Amniotic epithelial cell (primary cell): ENCODE measurements at places on chromosomes 2 and 18.

DNA sequence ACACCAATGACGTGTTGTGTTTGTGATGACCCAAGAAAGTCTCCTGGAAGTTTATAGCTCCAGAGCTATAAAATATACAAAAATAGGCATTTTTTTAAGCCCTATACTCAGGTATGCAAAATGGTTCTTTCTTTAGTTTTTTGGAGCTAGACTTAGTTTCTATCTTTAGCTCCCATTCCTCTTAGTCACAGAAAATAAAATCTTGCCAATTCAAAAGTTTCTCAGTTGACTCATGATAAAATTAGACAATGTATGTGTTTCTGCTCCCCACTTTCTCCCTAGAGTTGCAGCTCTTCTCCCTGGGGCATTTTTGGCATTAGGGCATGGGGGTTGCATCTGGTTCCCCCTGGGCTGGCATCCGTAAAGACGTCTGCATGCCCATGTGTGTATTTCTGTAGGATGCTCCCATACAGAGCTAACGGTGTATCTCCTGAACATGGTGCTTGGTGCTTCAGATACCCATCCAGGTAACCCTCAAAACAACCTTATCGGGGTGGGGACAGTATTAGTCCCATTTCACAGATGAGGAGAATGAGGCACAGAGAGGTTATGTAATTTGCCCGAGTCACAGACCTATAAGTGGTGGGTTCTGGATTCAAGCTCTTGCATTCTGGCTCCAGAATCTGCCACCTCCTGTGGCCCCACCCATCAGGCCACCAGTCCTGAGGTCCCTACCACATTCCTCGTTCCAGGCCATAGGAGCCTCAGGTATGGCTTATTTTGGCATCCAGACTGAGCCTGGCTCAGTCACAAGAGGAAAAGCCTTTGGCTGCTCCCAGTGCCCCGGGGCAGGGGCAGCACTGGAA is 43.1 kb upstream of the ASAP2 start:
- DNase-seq: no peak

DNA sequence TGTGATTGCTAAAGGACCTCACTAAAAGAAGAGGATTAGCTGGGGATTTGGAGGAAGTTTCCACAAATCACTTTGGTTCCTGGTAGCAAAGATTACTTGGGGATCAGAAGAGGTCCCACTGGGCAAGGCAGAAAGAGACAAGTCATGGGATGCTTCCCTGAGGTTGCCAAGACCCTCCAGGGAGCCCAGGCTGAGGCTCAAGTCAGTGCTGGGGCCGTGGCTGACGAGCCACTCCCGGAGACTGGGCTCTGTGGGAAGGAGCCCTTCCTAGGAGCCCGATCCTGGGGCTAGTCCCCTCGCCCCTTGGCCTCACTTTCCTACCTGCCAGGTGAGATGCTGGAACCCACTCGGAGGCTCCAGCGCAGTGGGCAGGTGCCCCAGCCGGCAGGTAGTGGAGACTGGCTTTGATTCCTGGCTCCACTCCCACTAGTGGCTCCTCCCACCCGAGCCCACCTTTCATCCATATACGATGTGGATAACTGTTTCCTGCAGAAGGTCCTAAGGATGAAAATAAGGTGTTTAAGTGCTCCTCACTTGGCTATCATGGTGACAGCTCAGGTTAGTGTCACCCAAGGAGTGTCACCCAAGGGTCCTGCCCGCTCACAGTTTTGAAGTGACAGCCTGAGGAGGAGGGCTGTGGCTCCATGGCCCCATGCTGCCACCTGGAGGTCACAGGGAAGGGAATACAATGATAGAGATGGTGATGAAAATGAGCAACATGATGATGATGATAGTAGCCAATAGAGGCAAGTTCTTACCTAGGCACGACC is 100.5 kb downstream of the CAPN13 start:
- DNase-seq: peak; percentile 30

DNA sequence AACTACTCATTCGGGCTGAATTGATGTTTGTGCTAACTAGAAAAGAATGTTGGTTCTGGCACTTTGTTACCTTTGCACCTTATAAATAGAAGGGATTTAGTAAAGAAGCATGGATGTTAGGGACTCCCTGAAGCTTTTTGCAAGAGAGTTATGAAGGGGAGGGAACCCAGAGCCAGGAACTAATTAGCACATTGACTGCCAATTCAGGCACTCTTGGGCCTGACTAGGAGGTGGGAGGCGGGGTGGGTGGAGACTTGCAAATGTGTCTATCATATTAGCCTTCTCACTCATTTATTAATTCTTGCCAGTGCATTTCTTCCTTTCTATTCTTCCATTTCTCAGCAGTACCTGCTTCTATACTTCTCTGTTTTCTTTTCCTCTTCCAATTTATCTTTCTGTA is 1022.4 kb downstream of the TMEM182 start:
- no peak for DNase-seq

GRCh38 chr2:142954493-142954892 is 77.0 kb downstream of the KYNU start:
- peak; percentile 82 for DNase-seq

GRCh38 chr2:86704459-86704971 is 15.6 kb upstream of the RMND5A start:
- peak; percentile 75 for DNase-seq

GRCh38 chr2:136325844-136326331 is 207.9 kb upstream of the CXCR4 start:
- DNase-seq: no peak

DNA sequence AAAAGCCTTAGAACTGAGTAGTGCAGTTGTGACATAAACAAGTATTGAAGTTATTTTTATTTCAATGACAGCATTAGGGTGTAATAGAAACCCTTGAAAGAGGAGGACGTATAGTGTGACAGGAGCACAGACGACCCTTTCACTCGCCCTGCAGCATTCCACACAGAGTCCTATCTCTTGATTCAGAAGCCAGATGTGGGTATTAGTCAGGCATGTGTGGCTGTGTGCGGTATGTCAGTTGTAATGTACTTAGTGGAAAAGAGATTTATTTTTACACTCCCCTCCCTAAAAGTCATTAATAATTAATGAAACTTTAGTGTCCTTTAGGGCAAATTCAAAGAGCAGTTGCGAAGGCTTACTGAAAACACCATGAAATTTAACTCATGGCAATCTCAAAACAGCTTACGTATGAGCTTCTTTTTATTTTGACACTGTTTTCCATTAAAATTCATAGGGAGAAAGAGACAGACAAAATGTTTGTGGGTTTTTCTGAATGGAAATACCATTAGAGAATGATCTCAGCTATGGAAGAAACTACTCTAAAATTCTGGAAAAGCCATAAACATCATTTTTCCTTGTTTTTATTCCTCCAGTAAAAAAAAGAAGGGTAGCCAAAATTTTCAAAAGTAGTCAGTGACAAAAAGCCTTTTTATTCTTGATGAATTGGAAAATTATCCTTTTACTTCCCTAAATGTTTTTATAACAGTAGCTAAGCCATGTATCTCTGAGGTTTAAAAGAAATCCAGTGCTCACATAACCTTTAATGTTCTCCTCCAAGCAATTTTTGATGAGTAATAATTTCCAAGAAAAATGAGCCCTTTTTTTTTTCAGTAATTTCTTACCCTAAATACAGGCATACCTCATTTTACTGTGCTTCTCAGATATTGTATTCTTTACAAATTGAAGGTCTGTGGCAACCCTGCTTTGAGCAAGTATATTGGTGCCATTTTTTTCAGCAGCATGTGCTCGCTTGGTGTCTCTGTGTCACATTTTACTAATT is 84.0 kb upstream of the DSEL start:
- DNase-seq: peak; percentile 75

- DNase-seq: no peak
Measured at GRCh38 chr2:96856776-96857666, 795 bp downstream of the ANKRD39 start.

- DNase-seq: no peak
Measured at GRCh38 chr2:238339814-238340213, 19.5 kb downstream of the TRAF3IP1 start.

GRCh38 chr18:49849331-49850217 is 36.2 kb upstream of the ACAA2 start:
- DNase-seq: peak; percentile 88

DNA sequence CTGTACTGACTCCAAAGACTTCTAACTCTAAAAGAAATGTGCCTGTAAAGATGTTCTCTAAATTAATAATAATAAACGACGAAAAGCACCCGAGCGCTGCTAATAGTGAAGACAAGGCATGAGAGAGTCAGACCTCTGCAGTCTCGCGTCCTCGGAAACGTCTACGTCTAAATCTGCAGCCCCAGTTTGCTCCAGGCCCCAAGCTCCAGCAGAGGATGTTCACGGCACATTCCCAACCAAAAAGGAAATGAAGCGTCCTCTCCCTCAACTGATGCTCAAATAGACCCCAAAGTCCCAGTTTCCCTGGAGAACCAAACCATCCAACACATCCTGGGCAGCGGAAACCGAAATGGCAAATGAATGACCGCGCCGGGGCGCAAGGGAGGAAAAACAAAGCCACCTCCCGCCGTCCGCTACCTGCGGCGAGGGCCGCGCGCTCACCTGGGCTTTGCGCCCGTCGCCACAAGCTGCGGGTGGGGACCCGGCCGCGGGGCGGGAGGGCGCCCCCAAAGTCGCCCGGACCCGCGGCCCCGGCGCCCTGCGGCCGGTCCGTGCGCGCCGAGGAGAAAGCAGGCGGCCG is 47.1 kb upstream of the CCDC150 start:
- peak; percentile 6 for DNase-seq

- no peak for DNase-seq
Measured at GRCh38 chr2:158722266-158723105, 72.6 kb upstream of the DAPL1 start.

DNA sequence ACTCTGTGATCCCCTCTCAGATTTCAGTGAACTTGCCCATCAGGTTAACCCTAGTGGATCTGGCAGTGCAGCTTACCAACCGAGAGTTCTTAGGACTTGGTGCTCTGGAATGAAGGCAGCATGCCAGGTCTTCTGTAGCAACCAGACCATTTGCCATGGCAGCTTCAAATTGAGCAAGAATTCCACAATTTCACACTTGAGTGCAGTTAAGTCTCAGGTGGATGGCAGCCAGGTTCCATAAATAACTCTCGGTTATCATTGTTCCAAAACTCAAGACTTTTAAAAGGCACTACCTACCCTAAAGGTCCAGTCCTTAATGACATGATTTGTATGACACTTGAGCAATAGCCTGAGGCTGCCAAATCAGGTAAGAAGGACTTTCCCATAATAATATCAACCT is 48.1 kb downstream of the GALNT3 start:
- DNase-seq: peak; percentile 59

GRCh38 chr2:30096451-30096850 is 50.4 kb upstream of the YPEL5 start:
- DNase-seq: no peak

DNA sequence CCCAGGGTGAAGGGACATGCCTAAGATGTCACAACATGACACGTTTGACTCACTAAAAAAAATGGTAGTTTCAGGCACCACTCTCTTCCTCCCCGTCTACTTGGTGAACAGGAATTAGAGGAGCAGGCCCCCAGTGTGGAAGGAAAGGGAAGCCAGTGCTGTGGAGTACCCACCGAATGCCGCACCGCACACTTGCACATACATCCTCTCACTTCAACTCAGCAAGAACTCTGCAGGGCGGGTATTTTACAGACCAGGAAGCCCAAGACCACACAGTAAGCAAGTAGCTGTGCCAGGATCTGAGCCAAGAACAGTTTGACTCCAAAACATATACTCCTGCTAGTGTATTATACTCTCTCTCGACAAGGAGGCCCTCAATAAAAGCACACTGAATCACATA is 69.8 kb downstream of the BCL2 start:
- DNase-seq: no peak

- DNase-seq: no peak
Measured at GRCh38 chr2:156748221-156748620, 312.0 kb downstream of the GPD2 start.

DNA sequence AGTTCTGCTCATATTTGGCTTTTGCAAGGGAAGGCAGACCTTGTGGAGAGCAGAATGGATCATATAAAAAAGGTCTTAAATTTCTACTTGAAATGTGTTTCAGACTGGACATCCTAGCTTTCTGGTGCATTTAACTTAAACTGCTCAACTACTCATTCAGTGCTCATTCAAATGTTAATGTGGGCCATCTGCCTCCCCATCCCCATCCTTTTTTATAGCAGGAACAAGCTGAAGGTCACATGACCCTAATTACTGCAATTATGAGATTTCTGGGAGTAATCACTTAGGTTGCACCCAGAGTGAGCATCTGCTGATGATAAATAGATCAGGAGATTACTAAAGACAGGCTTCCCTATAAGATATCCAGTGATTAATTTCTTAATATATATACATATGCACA is 96.1 kb downstream of the MAP2 start:
- no peak for DNase-seq

DNA sequence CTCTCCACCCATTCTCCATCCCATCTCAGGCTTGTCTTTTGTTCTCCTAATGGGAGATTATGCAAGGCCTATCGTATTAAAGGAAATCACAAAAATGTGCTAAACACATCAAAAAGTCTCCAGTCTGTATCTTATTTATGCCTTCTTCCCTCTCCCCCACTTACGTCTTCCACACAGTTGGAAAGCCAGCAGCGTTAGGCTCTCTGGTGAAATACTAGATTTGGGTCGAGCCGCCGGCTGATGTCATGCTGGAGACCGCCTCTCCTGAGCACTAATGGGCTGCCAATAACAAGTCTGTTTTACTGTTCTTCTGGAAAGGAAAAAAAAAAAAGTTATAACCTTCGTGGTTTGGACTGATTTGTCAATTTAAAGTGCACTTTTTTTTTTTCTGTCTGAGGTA is 182.7 kb upstream of the SIX2 start:
- DNase-seq: no peak

- DNase-seq: no peak
Measured at GRCh38 chr18:77250926-77251729, 1.5 kb downstream of the GALR1 start.

DNA sequence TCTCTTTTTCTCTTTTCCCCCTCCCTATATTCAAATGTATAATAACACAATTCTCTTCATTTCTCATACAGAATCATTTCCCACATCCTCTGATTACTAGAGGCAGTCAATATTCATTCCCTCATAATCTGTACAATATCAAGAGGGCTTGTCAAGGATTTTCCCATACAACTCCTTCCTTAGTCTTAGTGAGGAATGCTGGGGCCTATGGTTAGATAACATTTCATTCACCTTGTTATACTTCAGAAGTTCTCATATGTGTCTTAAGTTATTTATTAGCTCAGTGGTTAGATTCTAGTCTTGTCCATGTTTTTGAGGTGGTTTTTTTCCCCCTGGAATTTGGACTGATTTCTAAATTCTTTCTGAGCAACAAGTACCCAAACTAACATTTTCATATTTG is 289.5 kb downstream of the PDE11A start:
- DNase-seq: peak; percentile 82

DNA sequence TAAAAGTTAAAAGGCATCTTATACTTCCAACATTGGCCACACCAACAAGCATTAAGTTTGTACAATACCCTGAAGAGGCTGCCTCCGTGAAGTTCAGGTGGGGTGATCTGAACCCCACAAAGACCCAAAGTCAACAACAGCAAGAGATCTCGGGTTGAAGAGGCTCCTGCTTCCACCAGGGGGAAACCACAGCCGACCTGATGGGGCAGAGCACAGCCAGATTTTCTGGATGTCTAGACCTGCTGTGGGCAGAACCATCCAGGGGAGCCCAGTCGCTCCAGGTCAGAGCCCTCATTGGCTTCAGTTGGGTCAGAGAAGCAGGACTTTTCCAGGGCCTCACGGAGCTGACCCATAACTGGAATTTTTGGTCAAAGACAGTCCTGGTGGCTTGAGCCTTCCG is 66.5 kb upstream of the ACKR3 start:
- no peak for DNase-seq

- no peak for DNase-seq
Measured at GRCh38 chr2:154700136-154700535, 1.6 kb downstream of the KCNJ3 start.
